ENCODE measurements at places on chromosomes 1 and 21. TPM values are rescaled to one million over a fixed set of nuclear protein-coding genes. Genes with fewer than 3 reads are reported as not detected.

GRCh38 chr1:3035563-3036446, 14.5 kb downstream of the ACTRT2 start:
- DNase-seq = no peak

- DNase-seq = peak; percentile 65
These were observed 757 bp upstream of the NRIP1 start for GRCh38 chr21:15065392-15066122.

SPATA17 gene
- total RNA-seq = 1.5 TPM

- no peak for DNase-seq
These were observed 1.6 kb upstream of the IRF6 start for GRCh38 chr1:209807509-209807908.

GRCh38 chr21:17436626-17437111, 76.2 kb upstream of the CXADR start:
- no peak for DNase-seq

GRCh38 chr1:202241376-202242079, 47.9 kb downstream of the LGR6 start:
- DNase-seq = no peak

DNA sequence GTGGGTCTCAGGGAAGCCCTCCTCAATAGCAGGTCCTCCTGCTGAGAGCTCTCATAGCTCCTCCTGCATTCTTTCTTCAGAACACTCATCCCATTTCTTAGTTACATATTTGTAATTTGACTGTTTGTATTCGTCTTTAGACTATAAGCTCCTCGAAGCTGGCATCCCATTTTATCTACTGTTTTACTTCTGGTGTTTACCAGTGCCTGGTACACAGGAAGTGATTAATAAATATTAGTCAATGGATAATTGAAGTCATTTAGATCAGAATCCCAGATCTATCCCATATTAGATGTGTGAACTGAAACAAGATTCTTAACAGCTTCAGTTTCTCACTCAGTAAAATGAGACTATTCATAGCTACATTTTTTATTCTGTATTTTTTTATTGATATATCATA, 88.7 kb downstream of the PLPP3 start:
- DNase-seq = no peak

LRRC39 gene
- total RNA-seq = 7.5 TPM

KIF26B gene
- 0.90 TPM for total RNA-seq

GJA8 gene
- not detected for total RNA-seq

DNA sequence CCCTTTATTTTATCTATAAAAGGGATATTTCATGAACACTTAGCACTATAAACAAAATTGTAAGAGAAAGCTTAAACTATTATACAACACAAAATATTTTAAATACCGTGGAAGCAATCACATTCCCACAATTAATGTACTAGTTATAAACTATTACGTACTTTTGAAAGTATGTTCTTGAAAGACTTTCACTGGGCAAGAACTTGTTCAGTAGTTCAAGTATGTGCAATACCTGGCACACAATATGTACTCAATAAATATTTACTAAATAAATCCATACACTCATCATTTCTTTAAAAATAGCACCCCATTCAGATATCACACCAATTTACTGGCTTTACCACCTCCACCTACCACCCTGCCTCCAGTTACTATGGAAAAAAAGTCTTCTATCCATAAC, 12.6 kb upstream of the FMO2 start:
- no peak for DNase-seq

Data from tibial nerve (tissue), 4 donors.